ENCODE measurements at places on chromosomes 13 and 19.

- DNase-seq = no peak
Observed at GRCh38 chr13:31234729-31235128, 35.0 kb downstream of the B3GLCT start.

- no peak for DNase-seq
Observed at GRCh38 chr19:287381-287871, 3.8 kb downstream of the PLPP2 start.

- no peak for DNase-seq
Observed at GRCh38 chr19:37452500-37453245, 14.6 kb downstream of the ZNF569 start.

DNA sequence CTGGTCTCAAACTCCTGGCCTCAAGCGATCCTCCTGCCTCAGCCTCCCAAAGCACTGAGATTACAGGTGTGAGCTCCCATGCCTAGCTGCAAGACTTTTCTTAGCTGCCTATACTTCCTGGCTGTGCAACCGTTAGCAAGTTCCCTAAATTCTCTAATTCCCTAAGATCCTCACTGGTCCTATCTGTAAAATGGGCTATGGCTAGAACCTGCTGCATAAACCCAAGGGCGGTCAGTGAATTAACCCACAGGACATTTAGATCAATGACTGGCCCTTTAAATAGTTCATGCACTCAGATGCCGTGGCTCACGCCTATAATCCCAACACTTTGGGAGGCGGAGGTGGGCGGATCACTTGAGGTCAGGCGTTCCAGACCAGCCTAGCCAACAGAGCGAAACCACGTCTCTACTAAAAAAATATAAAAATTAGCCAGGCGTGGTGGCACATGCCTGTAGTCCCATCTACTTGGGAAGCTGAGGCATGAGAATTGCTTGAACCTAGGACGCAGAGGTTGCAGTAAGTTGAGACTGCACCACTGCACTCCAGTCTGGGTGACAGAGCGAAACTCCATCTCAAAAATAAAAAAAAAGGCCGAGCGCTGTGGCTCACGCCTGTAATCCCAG lies 4.1 kb upstream of the C19orf53 start:
- DNase-seq = no peak
